Common myeloid progenitor, CD34-positive (primary cell): ENCODE measurements at places on chromosomes 12 and 14.

DNA sequence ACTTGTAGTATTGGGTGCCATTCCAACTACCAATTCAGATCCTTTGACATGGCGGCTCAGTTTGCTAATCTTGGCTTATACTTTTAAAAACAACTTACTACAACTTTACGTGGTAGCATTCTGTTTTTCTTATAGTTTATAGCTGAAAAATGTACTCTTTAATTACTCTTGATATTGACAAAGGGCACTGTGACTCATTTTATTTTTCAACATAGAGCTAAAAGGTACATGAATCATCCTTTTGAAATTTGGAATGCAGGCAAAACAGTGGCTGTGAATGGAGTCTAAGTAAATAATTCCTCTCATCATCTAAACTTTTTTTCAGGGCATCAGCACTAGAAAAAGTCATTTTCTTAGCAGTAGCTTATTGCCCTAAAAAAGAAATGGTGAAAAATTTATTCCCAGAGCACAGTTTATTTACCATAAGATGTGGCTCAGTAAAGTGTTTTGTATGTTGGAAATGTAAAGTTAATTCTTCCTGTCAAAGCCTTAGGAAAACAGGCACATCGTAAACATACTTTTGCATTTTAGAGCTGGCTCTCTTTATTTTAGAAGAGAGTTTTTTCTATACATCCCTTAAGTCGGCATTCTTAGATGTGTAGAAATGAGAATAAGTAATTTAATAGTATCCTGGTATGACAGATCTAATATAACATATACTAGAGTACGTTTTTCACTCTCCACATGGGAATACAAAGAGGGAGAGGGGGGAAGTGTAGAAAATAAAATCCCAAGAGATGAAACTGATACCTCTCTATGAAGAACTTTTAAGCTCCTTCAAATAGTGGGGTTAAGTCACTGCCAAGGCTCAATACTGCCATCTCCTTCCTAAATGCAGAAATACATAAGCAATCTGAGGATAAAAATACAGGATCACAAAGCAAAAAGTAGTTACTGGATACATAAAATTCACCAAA is 55.2 kb downstream of the SLC25A21 start:
- DNase-seq: no peak

DNA sequence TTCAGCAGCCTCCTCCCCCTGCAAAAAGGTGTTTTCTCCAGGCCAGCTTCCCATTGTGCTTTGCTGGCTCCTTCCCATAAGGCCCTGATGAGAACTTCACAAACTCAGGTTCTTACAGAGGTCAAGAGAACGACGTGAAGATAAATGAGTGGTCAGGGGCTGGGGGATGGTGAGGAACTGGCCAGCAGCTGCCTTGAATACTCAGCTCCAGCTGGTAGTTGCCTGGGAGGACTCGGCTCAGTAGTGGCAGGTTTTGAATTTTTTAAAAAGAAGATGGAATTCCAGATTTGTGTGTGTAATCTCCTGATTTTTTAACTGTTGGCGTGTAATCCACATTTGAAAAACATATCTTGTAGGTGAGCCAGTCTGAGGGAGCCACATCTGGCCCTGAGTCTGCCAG is 5.9 kb downstream of the DDX55 start:
- no peak for DNase-seq

DNA sequence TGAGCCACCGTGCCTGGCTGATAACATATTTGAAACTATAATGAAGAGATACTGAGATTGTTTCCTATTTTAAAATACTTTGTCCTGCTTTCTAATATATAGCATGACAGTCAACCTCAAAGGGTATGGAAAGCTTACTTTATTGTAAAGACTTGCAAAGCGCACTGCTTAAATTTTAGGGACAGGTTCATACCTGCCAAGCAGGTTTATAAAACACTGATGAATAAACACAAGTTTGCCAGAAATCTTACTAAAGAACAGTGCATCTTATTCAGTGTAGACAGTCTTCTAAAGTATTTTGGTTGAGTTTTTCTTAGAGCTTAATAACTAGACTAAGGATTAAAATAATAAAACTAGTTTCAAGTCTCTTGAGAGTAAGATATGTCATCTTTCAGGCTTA is 4.8 kb downstream of the C12orf71 start:
- no peak for DNase-seq

GRCh38 chr14:100134586-100134985 is 24.9 kb downstream of the DEGS2 start:
- DNase-seq: no peak

- no peak for DNase-seq
Observed at GRCh38 chr14:84804895-84805294, 725.0 kb upstream of the FLRT2 start.

- DNase-seq: no peak
Observed at GRCh38 chr12:51405801-51406207, 14.6 kb upstream of the GALNT6 start.

DNA sequence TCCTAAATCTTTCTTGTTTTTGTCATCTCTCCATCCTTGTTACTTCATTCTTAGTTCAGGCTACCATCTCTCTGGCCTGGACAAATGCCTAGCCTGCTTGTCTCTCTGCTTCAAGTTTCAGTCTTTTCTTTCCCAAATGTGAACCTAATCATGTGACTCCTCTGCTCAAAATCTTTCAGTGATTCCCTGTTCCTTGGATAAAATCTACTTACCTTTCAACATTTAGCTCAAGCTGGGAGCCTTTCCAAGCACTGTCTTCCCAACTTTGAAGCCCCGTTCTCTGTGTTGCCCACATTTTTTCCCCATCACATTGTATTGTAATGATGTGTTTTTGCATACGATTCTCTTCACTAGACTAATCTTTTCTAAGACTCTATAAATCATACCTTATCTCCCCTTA is 24.7 kb downstream of the SLC7A8 start:
- DNase-seq: no peak

DNA sequence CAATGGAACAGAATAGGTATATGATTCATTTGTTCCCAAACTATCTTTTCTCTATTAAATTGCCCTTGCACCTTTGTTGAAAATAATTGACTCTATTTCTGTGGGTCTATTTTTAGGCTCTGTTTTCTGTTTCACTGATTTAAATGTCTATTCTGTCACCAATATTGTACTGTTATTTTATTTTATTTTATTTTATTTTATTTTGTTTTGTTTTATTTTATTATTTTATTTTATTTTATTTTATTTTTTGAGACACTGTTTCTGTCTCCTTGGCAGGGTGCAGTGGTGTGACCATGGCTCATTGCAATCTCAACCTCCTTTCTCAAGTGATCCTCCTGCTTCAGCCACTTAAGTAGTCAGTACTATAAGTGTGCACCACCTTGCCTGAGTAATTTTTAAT is 34.9 kb downstream of the OR4N2 start:
- no peak for DNase-seq

GRCh38 chr12:19200261-19200660 is 70.7 kb downstream of the PLEKHA5 start:
- DNase-seq: no peak

DNA sequence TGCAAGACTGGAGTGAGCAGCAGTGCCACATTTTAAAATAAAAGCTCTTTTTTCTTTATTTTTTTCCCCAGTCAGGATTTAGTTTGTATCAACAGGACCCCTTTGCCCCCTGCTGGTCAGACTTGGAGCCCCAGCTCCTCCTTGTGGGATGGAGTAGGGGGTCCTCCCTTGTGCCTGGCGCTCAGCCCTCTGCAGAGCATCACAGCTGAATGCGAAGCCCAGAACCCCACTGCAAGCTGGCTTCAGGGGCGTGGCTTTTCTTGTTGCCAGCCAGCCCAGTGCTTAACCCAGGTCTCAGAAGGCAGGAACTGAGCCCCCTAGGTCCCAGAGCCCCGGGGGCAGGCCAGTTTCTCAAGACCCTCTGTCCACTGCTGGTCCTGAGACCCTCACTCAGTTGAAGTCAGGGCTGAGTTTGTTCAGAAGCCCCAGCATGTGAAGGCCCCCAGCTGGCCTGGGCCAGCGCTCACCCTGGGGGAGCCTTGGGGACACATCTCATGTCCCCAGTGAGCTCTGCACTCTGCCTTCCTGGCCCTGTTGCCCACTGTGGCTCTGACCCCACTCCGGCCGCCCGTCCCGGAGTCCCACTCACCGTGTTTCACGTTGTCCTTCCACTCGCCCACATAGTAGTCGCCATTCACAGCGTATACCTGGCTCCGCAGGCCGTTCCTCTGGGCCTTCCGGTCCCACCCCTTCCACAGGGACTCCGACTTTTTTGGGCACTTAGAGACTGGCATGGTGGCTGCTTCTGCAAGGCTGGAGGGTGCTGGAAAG is 519 bp downstream of the MORN3 start:
- DNase-seq: peak; percentile 77

- DNase-seq: no peak
Observed at GRCh38 chr12:126347421-126347820, 1282.2 kb downstream of the AACS start.

DNA sequence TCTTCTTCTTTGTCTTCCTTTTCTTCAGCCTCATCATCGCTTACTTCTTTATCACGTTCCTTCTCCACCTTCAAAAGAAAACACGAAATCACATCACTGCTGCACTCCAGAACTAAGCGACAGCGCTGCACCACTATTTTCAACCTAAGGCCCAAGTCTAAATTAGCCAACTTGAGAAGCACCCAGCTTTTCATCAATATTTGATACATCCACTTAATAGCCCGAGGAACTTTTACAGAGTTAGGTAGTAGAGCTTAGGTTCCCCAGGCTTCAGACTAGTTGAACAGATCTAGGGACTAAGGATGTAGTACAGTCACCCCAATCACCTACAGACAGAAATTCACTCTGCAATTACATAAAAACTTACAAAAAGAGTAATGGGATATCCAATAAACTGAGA is 1.9 kb downstream of the HSP90AA1 start:
- DNase-seq: no peak

- peak; percentile 20 for DNase-seq
Observed at GRCh38 chr12:89235189-89235993, 116.9 kb downstream of the DUSP6 start.
